ENCODE measurements at places on chromosomes 5 and 9.

- DNase-seq, result no peak
These were observed 231.0 kb downstream of the CDK5RAP2 start for GRCh38 chr9:120348951-120349429.

DNA sequence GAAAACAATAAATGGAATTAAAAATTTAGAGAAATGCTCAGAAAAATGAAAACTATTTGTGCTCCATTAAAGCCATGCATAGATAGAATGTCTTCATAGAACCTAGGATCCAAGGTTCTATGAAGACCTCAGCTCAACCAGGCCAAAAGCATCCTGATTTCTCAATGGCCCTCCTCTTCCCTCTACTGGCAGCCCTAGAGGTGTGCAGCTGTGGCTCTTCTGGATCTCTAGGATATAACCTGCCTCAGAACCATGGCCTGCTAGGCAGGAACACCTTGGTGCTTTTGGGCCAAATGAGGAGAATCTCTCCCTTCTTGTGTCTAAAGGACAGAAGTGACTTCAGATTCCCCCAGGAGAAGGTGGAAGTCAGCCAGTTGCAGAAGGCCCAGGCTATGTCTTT, 15.1 kb downstream of the IFNA1 start:
- no peak for DNase-seq

DNA sequence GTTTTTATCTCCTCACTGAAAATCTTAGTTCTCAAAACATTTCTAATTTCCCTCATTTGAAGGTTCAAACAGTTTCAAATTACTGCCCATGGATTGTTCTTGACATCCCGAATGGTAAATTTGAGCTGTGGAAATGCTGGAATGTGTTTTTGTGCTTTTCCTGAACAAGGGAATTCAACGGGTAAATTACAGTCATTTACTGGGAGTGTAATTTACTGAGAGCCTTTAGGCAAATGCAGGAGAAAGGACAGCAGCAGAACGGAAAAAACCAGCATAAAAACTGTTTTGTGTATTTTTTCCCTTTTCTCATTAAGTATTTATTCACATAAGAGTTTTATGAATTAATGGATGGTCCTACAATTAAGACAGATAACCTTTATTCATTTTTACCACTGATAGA, 139.2 kb downstream of the PBX3 start:
- DNase-seq, result no peak

- DNase-seq, result no peak
These were observed 2.0 kb upstream of the SMIM27 start for GRCh38 chr9:32550150-32550561.

DNA sequence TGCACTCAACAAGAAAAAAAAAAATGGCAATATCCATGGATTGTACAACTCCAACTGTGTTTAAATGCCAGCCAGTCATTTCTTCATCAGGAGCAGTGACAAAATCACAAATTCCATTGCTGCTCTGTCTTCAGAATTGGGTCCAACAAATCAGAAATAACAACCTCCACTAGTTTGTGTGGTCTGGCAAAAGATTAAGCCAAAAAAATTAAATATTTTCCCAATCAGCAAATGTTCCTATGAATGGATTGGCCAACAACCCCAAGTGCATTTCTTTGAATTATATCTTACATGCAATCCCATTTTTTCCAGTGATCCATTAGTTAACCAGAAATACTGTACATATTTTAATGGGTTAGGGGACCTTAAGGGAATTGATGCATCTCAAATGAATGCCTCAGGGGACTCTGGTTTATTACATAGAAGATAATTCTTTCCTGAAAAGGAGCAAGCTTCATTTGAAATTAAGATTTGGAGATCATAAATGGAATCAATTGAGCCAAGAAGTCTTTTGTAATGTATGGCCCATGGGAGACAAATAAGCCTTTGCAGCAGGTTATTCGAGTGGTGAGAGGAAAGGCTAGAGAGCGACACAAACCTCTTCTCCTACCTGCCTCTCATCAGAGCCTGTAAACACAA, 131.8 kb downstream of the TLE1 start:
- DNase-seq, result no peak

DNA sequence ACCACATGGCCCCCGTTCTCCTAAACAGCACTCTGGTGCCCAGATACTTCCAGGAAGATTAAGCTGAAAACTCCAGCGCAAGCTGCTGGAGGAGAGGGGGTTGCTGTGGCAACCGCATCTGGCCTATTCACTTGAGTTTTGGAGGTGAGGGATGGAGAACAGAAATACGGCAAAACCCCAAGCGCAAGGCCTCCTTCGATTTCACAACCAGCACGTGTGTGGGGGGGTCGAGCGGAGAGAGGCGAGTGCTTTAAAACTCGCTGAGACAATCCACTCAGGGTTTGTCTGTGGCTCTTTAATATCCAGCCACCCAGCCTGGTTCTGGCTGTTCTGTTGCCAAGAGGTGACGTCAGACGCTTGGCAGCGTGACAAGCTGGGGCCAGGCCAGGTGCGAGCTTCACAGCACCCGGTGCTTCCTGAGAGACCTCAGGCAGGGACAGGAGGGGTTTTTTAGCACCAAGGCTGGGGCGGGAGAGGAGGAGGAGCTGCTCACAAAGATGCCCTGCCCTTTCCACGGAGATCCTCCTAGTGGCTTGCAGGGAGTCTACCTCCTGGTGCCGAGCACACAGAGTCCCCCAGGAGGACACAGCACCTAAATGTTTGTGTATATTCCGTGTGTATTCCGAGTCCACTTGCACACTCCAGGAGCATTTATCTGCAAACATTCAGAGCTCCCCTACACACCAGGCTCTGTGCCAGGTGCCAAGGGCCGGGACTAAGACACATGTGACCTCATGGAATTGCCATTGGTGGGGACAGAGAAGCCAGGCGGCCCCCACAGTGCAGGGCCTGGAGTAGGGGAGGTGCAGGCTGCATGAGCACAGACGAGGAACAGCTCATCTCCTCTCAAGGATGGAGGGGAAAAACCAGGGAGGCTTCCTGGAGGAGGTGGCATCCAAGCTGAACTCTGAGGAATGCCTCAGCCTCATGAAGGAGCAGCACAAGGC, 194.6 kb downstream of the OLFM1 start:
- DNase-seq, result peak; percentile 76

DNA sequence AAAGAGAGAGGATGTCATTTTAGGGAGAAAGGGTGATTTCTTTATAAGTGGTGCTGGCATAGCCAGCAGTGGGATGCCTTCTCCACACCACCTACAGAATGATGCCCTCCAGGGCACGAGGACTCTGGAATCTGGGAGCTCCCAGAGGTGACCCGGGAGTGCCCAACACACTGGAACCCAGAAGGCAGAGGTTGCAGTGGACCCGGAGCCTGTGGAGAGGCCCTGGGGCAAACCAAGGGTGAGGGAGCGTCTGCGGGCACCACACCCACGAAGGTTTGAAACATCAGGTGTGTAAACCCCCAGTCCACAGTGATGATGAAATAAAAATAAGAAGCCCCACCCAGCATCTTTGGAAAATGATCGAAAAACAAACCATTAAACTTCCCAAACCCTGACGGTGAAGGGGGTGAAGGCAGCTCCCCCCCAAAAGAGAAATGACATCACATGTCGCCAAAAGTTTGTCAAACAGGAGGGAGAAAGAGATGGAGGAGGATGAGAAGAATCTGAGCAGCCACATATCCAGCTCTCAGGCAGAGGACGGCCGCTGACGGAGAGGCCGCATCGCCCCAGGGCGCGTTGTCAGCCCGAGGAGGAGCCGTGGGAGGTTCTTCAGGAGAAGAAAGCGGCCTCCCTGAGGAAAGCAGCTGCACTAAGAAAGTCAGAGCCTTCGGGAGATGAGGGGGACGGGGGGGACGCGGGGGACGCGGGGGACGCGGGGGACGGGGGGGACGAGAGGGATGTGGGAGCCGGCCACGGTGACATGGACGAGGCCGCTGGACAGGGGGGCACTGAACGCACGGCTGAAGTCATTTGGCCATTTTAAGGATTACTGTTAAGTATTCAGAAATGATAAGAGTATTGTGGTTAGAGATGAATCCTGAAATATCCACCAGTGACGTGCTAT, 43.1 kb upstream of the NSMF start:
- no peak for DNase-seq

DNA sequence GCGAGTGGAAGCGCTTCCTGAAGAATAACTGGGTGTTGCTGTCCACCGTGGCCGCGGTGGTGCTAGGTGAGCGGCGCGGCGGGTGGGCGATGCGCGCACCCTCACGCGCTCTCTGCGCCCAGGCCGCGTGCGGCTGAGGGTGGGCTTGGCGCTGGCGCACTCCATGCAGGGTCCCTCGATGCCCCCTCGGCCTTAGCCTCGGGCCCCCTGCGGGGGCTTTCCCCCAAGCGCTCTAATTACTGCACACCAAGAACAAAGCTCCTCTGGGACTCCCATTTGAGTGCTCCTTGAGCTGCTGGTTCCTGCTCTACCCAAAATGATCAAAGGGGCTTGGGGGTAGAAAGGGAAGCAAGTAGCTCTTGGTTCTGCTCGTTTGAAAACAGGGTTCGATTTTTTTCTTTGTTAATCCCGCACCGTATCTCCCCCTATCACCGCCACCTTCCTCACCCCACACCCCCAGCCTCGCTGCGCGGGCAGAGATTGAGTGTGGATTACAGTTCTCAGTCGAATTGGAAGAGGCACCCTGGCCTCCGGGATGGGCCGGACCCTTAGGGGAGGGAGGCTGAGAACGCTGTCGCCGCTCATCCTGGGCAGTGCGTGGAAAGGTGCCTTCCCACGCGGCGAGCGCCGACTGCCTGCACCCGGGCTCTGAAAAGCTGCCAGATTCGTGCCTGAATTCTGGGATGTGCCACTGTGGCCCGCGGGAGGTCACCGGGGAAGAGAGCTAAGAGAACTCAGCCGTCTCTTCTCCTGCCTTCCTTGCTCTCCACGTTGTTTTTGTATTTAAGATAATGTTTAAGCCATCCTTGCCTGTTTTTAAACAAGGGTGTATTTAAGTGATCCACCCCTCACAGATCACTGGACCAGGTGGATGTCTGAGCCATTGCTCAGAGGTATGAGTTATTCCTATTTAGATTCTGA, 697 bp downstream of the SLC1A1 start:
- no peak for DNase-seq

- no peak for DNase-seq
These were observed 80.1 kb upstream of the IRX4 start for GRCh38 chr5:1962619-1963355.

GRCh38 chr5:134245101-134245604, 19.3 kb upstream of the PPP2CA start:
- DNase-seq, result no peak

GRCh38 chr5:1227667-1228066, 2.5 kb downstream of the SLC6A18 start:
- DNase-seq, result no peak

GRCh38 chr5:87909382-87909781, 359.3 kb downstream of the TMEM161B start:
- DNase-seq, result no peak

DNA sequence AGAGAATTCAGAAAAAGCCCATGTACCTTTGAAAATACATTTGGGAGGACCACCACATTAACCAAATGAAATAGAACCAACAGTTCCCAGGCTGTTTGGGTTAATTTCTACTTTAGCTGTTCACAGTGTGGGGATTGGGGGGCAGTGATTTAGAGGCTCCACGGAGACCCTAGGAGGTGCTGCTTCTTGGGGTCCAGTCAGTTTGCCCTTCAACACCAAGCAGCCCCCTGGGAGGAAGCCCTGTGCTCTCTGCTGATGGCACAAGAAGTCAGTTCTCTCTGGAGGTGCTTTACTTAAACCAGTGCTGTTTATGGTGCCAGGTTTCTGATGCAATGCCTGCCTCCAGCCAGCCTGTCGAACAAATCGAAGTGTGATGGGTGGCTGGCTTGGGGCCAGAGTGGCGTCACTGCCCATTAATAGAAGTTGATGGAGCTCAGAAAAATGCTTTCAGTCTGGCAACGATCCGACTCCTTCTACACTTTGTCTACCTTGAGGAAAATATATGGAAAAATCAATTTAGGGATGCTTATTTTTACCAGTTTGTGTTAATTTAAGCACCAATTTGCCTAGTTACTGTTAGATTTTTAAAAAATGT, 134.0 kb downstream of the SNX18 start:
- DNase-seq, result peak; percentile 88

- no peak for DNase-seq
These were observed 75.7 kb downstream of the IRX1 start for GRCh38 chr5:3671337-3671736.

DNA sequence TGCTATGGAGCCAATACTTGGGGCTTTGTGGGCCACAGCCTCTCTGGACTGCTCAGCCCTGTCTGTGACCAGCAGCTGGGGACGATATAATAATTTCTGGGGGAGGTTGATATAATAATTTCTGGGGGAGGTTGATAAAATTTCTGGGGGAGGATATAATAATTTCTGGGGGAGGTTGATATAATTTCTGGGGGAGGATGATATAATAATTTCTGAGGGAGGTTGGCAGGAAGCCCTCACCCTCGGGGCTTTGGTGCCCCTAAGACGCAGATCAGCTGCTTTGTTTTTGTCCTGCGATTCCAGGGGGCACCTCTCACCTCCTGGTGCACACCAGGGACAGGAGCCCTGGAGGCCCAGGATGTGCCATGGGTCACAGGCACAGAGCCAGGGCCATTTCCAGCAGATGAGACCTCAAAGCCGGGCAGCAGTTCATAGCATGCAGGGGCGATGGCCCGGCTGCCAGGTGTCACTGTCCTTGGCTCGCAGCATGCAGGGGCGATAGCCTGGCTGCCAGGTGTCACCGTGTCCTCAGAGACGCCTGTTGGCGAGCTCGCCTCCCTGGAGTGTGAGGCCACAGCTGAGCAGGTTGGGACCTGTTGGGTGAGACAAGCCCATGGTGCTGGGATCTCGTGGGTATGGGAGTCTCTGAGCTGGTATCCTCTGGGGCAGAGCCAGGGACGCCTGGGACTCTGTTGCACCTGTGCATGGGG, 3.8 kb upstream of the TOR4A start:
- DNase-seq, result no peak

DNA sequence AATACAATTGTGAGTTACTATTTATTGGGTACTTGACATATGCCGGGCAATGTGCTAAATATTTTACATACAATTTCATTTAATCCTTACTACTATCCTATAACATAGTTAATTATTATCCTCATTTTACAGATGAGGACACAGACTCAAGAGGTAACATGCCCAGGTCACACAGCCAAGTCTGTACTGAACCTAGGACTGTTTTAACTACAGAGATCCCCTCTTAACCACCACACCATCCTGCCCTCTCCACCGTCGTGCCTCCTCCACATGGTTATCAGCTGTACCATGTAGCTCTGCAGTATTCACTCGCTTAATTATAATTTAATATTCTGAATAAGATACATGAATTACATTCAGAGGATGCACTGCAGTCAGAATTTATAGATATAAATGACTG, 5.3 kb downstream of the RAB14 start:
- DNase-seq, result no peak

- no peak for DNase-seq
These were observed 278.9 kb downstream of the CHSY3 start for GRCh38 chr5:130183115-130183514.

- DNase-seq, result no peak
These were observed 53.3 kb downstream of the SETX start for GRCh38 chr9:132301521-132301920.

GRCh38 chr9:69313175-69313574, 11.8 kb upstream of the ENTREP1 start:
- DNase-seq, result no peak

GRCh38 chr9:136541709-136542108, 4.1 kb downstream of the NOTCH1 start:
- no peak for DNase-seq

GRCh38 chr9:124439686-124440243, 10.5 kb upstream of the ADGRD2 start:
- DNase-seq, result peak; percentile 44
